ENCODE measurements at places on chromosomes 5 and 9.

DNA sequence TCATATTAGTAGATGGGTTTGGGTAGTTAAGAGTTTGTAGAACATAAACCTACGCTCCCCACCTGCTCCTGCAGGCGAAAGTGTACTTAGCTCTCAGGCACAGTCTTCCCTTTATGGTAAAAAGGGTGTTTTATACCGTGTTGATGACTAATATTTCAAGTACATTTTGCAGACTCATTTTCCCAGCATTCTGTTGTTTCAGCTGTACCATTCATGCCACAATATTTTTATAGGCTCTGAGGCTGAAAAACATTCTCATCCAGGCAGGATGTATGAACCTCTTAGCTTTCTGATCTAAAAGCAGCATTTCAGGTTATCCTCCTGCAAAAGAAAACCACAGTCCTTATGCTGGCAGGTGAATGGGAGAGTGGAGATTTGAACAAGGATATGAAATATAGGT lies 231.4 kb downstream of the NR2F1-AS1 start:
- no peak for DNase-seq

DNA sequence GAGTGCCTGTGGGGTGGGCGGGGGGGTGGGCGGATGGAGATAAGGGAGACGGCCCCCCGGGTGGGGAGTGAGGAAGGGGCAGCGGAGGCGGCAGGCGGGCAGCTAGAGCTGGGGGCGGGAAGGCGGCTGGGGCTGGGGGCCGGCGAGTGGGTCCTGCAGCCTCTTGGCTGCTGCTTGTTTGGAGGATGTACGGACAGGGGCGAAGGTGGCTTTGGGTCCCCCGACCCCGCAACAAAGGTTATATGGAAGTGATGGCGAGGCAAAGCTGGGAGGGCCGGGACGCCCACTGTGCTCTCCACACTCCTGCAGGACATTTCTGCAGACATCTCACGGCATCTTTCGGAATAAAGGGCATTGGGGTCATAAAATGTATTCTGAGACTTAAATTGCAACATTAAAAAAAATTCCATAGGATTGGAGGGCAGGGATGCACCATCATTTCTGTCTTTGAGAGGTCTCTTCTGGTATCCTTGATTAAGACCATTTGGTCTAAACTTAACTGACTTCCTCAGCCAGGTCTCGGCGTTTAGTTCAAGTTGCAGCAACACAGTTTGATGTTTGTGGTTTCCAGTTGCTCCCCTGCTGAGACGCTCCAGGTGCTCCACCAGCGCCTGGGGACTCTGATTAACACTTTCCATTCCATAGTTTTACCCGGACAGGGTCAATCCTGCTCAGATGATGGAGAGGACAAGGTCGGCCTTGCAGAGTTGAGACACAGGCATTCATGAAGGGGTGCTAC lies 101.6 kb upstream of the SSBP2 start:
- no peak for DNase-seq

- DNase-seq, result no peak
Observed at GRCh38 chr5:951940-952596, 56.5 kb upstream of the NKD2 start.

- DNase-seq, result no peak
Observed at GRCh38 chr5:96961053-96961452, 25.2 kb downstream of the LNPEP start.

DNA sequence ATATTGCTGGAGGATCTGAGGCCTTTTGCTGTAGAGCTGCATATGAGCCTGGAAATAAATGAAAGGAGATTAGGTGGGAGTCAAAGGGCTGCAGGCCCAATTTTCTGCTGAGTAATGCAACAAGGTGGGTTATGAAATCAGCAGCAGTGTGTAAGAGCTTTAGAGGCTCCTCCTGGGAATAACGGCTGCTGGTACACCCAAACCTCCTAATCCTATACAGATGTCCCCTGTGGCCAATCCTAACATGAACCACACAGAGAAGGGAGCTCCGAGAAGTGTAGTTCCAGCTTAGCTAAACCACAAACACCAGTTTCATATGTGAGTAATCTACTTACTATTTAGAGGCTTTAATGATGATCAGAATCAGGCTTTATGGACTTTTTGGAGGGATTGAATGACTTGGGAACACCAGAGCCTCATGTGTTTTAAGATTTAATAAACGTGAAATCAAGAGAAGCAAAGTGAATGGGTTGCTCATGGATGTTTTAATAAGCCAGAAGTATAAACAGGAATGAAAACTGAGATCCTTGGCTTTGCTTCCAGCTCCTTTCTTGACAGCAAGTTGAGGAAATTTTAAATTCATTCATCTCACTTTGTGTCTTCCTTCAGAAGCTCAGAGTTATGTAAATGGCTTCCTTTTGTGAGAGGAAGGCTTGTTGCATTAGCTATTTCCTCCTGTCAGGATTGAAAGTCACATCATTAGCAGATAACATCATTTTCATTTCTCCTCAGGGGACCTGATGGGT lies 437.5 kb downstream of the TMEM232 start:
- no peak for DNase-seq

DNA sequence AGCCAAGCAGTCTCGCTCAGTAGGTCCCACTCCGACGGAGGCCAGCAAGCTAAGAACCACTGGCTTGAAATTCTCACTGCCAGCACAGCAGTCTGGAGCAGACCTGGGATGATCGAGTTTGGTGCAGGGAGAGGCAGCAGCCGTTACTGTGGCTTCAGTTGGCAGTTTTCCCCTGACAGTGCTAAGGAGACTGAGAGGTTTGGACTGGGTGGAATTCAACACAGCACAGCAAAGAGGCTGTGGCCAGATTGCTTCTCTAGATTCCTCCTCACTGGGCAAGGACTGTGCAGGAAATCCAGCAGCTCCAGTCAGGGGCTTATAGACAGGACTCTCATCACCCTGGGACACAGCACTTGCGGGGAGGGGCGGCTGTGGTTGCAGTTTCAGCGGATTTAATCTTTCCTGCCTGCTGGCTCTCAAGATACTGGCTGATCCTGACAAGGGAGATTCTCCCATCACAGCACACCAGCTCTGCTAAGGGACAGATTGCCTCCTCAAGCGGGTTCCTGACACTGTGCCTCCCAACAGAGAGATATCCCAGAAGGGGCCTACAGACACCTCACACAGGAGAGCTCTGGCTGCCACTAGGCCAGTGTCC lies 122.1 kb downstream of the YIPF5 start:
- no peak for DNase-seq

DNA sequence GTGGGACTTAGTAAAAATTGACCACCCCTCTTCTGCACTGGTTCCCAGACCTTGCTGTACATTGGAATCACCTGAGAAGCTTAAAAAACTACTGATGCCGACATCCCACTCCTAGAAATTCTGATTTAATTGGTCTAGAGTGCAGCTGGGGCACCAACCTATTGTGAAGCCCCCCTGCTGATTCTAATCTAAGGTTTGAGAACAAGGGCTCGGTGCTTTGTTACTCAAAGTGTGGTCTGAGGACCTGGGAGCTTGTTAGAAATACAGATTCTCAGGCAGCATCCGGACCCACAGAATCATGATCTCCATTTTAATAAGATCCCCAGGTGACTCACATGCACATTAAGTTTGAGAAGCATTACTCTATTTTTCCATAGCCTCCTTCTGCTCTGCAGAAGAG lies 57.8 kb upstream of the LPAR1 start:
- DNase-seq, result no peak

DNA sequence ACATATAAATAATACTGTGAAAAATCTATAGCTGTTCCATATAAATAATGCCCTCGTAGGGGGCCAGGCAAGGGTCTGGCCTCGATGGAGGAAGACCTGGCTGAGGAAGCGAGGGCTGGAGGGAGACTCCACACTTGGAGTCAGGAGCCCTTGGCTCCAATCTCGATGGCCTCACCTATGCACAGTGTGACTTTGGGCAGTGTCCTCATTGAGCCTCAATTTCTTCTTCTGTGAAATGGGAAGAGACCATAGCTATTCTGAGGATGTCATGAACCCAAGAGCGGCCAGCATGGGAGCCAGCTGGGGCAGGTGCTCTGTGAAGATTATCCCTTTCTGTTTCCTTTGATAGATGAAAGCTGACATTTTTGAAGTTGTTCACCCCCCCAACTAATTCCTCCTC lies 24.8 kb downstream of the ANGPTL2 start:
- DNase-seq, result no peak

DNA sequence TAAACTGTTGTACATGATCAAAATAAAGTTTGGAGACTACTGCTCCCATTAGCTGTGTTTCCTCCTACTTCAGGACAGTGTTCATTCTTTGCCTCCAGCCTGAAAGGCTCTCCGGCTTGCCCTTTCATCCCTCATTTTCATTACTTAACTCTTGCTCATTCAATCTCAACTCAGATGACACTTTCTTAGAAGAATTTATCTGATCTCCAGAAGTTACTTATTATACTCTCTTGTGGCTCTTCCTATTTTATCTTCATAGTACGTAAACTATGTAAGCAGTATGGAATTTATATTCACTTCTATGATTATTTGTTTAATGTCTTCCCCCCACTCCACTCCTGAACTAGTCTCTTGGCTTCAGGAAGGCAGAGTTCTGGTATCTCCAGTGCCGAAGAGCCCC lies 1737.9 kb upstream of the C9orf72 start:
- no peak for DNase-seq

DNA sequence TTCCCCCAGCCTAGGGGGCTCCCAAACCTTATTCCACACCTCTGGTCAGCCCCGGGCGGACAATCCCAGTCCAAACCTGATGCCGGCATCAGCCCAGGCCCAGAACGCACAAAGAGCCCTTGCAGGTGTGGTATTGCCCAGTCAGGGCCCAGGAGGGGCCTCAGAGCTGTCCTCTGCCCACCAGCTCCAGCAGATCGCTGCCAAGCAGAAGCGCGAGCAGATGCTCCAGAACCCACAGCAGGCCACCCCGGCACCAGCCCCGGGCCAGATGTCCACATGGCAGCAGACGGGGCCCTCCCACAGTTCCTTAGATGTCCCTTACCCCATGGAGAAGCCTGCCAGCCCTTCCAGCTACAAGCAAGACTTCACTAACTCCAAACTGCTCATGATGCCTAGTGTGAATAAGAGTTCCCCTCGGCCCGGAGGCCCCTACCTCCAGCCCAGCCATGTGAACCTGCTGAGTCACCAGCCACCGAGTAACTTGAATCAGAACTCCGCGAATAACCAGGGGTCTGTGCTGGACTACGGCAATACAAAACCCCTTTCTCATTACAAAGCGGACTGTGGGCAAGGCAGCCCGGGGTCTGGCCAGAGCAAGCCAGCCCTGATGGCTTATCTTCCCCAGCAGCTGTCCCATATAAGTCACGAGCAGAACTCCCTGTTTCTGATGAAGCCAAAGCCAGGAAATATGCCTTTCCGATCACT lies 27.6 kb upstream of the LTC4S start:
- DNase-seq, result no peak

DNA sequence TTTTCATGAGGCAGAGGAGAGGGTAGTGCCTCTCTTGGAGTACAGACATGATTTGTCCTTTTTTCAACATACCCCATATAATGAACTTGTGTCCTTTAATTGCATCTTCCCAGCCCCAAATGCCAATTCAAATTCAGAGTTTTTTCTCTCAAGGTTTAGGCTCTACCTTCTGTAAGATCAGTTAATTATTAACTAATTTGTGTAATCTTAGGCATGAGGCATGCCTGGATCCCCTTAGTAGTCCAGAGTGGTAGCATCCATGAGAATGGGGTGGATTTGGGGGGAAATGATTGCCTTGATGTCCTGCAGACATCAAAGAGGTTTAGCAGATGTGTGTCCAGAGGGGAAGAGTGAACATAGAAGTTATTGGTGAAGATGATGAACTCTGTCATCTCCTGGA lies 533.3 kb downstream of the LRRC70 start:
- no peak for DNase-seq

DNA sequence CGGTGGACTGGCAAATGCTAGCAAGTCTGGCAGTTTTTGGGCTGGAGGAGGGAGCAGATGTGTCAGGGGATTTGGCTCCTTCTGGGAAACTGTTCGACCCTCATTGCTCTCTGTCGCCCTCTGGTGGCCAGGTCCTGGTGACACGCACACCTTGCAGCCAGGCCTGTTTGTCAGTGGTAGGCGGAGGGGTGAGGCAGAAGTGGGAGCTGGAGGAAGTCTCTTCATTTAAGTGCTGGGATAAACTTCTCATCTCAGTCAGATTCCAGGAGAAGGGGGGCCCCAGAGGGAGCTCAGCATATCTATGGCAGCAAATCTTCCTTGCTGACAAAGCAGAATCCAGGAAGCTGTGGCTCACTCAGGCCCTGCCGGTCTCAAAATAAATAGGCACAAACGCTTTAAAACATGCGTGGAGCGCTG lies 326.5 kb downstream of the ZSWIM6 start:
- DNase-seq, result peak; percentile 79
